ENCODE measurements at places on chromosomes 11 and 22.

- no peaks in the 10 kb centered on the region for H3K36me3 ChIP-seq
- H3K4me1 ChIP-seq, result peaks cover 4% of the 10 kb centered on the region
- no peak overlapping the region for H3K27ac ChIP-seq
- H3K4me3 ChIP-seq, result no peak overlapping the region
- DNase-seq, result no peak
Measured at GRCh38 chr11:16899708-16900303, 114.4 kb downstream of the PLEKHA7 start.

- no peaks in the 10 kb centered on the region for H3K36me3 ChIP-seq
- H3K27me3 ChIP-seq, result no peaks in the 10 kb centered on the region
- no peak overlapping the region for H3K4me3 ChIP-seq
- H3K4me1 ChIP-seq, result peaks cover 14% of the 10 kb centered on the region
- no peak overlapping the region for H3K27ac ChIP-seq
- DNase-seq, result no peak
Measured at GRCh38 chr11:96338910-96339705, 3.9 kb downstream of the MAML2 start.

GRCh38 chr11:19382131-19382611 lies 141.4 kb upstream of the E2F8 start:
- no peaks in the 10 kb centered on the region for H3K36me3 ChIP-seq
- no peaks in the 10 kb centered on the region for H3K4me1 ChIP-seq
- no peak overlapping the region for H3K4me3 ChIP-seq
- H3K27me3 ChIP-seq, result no peaks in the 10 kb centered on the region
- DNase-seq, result no peak

DNA sequence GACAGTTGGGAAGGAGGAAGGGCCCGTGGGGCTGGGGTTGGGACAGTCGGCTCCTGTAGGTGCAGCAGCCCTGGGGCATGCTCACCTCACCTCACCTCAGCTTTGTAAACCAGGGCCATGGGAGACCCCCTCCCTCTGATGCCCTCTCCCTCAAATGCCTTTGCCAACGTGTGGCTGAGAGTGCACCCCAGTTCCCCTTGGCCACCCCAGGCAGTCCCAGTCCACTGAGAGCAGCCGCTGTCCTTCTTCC lies 4.2 kb upstream of the NEAT1 start:
- no peak overlapping the region for H3K27ac ChIP-seq
- H3K4me3 ChIP-seq, result no peak overlapping the region
- H3K36me3 ChIP-seq, result no peaks in the 10 kb centered on the region
- no peak for DNase-seq

GRCh38 chr11:30631148-30631547 lies 45.0 kb upstream of the MPPED2 start:
- no peak overlapping the region for H3K4me3 ChIP-seq
- H3K36me3 ChIP-seq, result no peaks in the 10 kb centered on the region
- H3K27ac ChIP-seq, result no peak overlapping the region
- no peaks in the 10 kb centered on the region for H3K4me1 ChIP-seq

DNA sequence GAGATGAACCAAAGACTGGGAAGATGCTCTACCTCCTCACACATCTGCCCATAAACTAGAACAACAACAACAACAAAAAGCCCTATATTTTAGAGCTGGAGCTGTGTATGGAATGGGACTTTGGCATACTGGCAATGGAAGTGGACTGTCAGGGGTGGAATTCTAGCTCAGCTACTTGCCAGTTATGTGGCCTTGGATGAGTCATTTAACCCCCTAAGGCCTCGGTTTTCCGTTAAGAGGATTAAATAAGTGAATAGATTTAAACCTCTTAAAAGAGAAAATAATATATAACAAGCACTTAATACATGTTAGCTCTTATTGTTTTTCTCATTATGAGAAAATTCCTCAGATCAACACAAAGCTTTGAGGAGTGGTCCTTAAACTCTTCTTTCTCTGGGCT lies 195.0 kb downstream of the KIF18A start:
- H3K27me3 ChIP-seq, result no peaks in the 10 kb centered on the region
- no peak overlapping the region for H3K4me3 ChIP-seq
- DNase-seq, result no peak
- no peaks in the 10 kb centered on the region for H3K36me3 ChIP-seq
- H3K27ac ChIP-seq, result no peak overlapping the region

DNA sequence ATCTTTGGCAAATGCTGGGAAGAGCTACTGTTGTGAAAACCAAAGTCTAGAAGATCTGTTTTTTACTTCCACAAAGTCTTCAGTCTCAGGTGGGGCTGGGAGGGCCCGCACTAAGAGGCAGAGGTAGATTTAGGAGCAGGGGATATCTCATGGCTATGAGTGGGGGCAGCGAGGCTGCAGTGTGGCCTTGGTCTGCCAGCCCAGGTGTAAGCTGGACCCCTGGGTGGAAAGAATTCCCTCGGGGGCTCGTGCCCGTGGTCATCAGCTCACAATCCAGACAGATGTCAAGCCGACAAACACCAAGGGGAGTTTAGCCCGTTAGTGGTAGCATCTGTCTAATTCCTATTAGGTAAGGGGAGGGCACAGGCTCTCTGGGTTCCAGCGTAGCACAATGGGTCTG lies 9.0 kb downstream of the PKNOX2 start:
- no peak overlapping the region for H3K4me3 ChIP-seq
- H3K4me1 ChIP-seq, result peaks cover 11% of the 10 kb centered on the region
- no peaks in the 10 kb centered on the region for H3K36me3 ChIP-seq
- H3K27ac ChIP-seq, result no peak overlapping the region

DNA sequence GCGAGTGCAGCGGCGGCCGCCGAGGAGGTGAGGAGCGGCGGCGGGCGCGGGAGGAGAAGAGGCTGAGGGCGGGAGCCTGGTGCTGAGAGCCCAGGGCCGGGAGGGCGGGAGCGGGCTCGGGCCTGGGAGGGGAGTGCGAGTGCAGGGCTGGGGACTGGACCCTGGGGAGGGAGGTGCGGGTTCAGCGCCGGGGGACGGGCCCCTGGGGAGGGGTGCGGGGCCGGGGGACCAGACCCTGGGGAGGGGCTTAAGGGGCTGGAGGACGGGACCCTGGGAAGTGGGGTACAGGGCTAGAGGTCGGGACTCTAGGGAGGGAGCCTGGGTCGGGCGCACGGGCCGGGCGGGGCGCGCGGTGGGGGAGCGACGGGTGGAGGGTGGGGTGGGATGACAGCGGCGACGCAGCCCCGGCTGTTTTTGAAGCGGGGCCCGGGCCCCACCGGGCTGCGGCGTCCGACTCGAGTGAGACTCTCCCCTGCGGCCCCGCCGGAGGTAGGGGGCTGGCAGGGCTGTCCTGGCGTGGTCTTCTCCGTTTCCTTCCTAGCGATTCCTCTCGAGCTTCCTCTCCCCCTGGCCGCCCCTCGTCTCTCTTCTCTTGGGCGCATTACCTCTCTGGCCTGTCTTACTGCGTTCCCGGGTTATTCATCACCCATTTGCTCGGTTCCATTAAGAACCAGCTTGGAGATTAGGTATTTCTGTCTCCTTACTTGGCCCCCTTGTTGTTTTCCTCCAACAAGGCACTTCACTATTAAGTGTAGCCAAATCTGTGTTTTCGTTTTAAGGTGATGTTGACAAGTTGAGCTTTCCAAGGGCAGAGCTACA lies 754 bp downstream of the NUP50 start:
- DNase-seq, result no peak
- H3K36me3 ChIP-seq, result peaks cover 6% of the 10 kb centered on the region
- H3K27me3 ChIP-seq, result no peaks in the 10 kb centered on the region
- no peak overlapping the region for H3K27ac ChIP-seq
- H3K4me1 ChIP-seq, result no peaks in the 10 kb centered on the region
- peak overlapping the region; percentile 47 for H3K4me3 ChIP-seq

All from iPS DF 6.9 (cell line).